Type B pancreatic cell (in vitro differentiated cells): ENCODE measurements at places on chromosomes 2 and 18.

DNA sequence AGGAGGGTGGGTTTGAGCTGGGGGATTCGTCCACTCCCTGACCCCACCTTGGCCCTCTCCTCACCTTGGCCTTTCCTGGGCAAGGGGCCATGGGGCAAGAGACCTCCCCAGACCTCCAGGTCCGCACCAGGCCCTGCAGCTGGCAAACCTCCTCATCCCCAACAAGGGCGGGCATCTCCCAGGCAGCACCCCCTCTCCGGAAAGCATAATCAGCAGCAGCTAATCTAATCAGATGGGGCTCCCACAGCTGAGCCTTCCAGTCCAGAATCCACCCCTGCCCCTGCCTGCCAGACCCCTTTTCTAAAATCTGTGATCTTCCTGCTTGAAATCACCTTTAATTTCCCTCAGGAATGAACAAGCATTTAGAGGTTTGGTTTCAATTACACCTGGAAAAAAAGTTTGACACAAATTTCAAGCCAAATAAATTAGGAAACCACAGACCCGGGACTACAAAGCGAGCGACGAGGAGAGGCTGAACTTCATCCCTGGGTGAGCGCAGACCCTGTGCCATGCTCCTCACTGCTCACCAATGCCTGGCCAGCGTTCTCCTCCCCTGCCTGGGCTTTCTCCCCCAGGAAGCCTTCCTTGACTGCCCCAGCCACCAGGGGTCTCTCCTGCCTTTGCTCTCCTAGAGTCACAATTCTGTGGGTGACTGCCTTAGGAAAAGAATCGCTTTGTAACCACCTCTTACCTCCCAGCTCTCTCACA is 143.0 kb upstream of the MYCN start:
- DNase-seq = no peak
- no peak overlapping the region for H3K27ac ChIP-seq
- peaks cover 33% of the 10 kb centered on the region for H3K4me1 ChIP-seq
- no peaks in the 10 kb centered on the region for H3K36me3 ChIP-seq
- H3K4me3 ChIP-seq = no peak overlapping the region

- H3K36me3 ChIP-seq = no peaks in the 10 kb centered on the region
- H3K4me3 ChIP-seq = no peak overlapping the region
- DNase-seq = no peak
- H3K27ac ChIP-seq = no peak overlapping the region
- H3K4me1 ChIP-seq = no peaks in the 10 kb centered on the region
- peaks cover 7% of the 10 kb centered on the region for H3K27me3 ChIP-seq
Measured at GRCh38 chr2:40516604-40517003, 64.7 kb upstream of the SLC8A1 start.

GRCh38 chr2:99166218-99166617 is 11.5 kb downstream of the LIPT1 start:
- H3K27ac ChIP-seq = no peak overlapping the region
- no peak overlapping the region for H3K4me3 ChIP-seq
- DNase-seq = no peak
- peaks cover 5% of the 10 kb centered on the region for H3K36me3 ChIP-seq
- no peaks in the 10 kb centered on the region for H3K4me1 ChIP-seq

GRCh38 chr2:220931491-220931890 is 640.6 kb downstream of the EPHA4 start:
- H3K27me3 ChIP-seq = no peaks in the 10 kb centered on the region
- no peak for DNase-seq
- H3K4me1 ChIP-seq = peaks cover 20% of the 10 kb centered on the region
- H3K4me3 ChIP-seq = no peak overlapping the region
- H3K36me3 ChIP-seq = peaks cover 5% of the 10 kb centered on the region
